RKO (cell line): ENCODE measurements at places on chromosomes 1 and 21.

DNA sequence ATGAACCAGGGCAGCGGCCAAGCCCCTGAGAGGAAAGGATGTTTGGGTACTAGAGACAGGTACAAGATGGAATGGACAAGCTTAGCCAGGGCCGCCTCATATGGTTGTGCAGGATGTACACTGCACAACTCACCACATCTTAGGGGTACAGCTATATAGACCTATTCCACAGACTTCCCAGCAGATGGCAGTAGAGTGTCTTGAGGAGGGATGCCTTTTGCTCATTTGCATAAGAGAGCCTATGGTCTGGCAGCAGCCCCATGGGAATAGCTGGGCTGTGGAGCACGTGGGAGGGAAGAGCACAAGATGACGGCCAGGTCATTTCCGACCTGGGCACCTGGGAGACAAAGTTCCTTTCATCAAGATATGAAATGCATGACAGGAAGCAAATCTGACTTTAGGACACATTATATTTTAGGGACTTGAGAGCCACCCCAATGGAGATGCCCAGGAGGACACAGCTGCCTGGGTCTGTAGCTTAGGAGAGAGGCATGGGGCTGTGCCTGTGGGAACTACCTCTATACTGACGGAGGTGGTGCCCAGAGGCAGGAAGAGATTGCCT is 215.5 kb downstream of the KCNJ6 start:
- peak; percentile 87 for DNase-seq

DNA sequence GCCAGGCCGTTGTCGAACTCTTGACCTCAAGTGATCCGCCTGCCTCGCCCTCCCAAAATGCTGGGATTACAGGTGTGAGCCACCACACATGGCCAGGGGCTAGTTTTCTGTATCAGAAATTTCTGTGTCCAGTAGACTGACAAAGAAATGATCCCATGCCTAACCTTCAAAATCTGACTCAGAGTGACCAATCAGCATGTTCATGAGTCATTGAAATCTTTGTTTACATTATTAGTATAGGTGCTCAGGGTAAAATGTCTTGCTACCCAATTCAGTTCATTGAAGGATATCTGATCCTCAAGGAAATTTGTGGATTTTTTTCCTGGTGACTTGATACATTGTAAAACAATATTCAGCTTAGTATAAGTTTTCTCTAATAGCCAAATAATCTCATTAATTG is 11.0 kb upstream of the LDLRAD2 start:
- peak; percentile 82 for DNase-seq

DNA sequence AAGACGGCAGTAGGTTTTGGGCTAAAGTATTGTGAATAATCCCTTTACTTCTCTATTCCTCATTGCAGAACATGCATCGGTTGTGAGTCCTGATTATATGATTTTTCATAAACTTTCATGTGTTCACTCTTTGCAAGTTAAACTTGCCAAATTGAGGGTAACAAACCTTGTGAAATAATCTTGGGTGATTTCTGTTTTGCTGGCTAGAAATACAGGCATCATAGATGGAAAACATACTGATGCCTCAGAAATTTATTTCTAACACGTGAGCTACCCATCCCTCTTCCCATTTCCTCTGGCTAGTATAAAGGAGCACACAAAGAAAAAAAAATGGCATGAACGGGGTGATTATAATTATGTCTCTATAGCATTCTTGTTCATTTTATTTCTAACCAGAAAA is 39.6 kb downstream of the RGS5 start:
- no peak for DNase-seq

GRCh38 chr21:25649146-25649545 is 10.1 kb downstream of the JAM2 start:
- no peak for DNase-seq

GRCh38 chr1:119544165-119544762 is 37.3 kb downstream of the HSD3B1 start:
- no peak for DNase-seq

GRCh38 chr1:38344716-38345115 is 298.1 kb upstream of the POU3F1 start:
- DNase-seq = no peak

DNA sequence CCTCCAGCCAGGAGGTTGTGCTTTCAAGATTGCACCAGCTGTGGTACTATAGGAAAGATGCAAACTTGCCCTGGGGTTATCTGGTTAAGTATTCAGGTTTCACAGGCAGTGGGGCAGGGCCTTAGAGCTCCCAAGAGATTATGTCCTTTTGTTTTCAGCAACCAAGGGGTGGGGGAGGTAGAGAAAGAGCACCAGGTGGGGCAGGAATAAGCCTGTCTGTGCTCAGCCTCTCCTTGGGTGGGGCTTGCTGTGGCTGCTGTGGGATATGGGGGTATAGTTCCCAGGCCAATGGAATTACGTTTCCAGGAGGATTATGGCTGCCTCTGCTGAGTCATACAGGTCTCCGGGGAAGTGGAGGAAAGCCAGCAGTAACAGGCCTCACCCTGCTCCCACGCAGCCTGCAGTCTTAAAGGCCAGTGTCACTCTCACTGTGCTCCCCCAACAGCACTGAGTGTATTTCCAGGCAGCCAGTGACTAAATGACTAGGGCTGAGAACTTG is 508.6 kb downstream of the RWDD3 start:
- no peak for DNase-seq

DNA sequence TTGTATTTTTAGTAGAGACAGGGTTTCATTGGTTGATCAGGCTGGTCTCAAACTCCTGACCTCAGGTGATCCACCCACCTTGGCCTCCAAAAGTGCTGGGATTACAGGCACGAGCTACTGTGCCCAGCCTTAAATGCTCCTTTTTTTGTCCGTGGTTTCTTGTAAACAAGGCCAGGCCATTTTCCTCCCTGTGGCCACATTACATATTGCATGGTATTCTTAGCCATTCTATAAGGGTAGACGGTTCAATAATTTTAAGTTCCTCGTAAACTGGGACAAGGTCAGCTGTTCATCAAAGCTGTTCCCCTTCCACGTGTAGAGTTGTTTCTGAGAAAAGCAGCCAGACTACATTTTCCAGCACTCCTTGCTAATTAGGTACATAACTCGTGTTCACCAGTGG is 10.3 kb upstream of the LUZP1 start:
- peak; percentile 26 for DNase-seq

DNA sequence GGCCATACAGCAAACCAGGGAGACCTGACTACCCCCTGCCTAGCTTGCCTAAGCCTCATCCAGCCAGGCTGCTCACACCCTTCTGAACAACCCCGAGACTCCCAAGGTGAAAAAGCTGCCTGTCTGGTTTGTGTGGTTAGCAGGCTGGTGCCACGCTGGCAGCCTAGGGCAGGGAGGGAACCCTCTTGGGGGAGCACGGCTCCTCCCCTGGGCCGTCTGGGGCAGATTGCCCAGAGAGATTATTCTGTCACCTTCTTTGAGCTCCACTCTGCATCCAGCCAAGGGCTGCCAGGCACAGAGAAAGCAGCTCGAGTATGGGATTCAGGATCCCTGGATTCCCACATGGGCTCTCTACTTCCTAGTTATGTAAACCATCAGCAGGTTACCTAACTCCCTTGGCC is 27.5 kb upstream of the TCEA3 start:
- no peak for DNase-seq

DNA sequence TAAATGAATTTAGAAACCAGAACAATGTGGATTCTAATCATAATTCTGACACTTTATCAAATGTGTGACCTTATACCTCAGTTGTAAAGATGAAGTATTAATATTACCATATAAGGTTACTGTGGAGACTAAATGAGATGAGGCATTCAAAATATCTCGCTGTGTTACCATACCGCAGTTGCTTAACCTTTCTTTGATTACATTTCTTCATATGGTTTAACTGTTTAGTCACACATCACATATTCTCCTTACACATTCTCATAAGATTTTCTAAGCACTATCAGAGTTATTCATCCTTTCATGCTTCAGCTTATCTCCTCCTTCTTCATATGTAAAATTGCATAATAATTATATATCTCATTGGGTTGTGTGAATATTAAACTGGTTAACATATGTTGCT is 88.9 kb downstream of the LRRC53 start:
- DNase-seq = no peak

DNA sequence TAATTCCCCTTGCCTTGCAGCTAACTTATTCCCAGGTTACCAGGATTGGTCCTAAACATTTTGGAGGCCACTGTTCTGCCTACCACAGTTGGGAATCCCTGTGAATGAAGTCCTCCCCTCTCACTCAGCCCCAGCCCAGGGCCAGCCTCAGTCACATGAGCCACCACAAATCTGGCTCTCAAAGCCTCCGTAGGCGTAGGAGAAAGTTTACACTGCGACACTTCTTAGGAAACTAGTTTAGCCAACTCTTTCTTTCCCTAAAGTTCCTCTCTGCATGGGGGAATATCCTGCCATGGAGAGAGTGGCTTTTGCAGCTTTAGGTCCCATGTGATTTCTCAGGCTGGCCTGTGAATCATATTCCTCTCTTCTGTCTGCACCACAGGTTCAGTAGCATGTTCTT is 45.7 kb upstream of the ETV3 start:
- no peak for DNase-seq

DNA sequence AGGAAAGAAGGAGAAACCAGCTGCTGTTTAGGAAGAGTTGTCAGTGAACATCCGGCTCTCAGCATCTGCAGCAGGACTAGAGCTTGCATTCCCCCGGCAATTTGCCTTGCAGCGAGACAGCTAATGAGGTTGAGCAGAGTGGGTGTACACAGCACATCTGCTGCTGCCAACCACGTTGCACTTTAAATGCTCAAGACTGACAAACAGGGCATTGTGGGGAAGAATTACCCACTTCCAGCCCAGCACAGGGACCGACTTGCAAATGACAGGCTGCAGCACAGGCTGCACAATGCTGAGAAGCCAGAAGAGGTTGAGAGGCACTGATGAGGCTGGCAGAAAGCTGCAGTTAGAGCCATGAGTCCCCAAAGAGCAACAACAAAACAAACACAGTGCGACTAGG is 47.5 kb upstream of the PLA2G2C start:
- no peak for DNase-seq

DNA sequence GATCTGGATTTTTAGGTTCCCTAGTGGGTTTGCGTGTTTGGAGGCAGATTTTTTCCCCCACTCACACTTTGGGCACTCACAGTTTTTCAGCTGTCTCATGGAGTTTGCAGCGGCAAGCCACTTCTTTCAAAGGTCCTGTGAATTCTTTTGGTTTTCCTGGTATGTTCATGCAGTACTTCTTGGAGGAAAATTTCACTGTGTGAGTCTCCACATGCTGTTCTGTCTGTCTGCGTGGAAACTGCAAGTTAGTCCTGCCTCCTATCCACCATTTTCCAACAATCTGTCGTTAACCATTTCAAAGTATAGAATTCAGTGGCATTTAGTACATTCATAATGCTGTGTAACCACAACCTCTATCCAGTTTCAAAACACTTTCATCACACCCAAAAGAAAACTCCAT is 793 bp upstream of the FMO1 start:
- DNase-seq = no peak

DNA sequence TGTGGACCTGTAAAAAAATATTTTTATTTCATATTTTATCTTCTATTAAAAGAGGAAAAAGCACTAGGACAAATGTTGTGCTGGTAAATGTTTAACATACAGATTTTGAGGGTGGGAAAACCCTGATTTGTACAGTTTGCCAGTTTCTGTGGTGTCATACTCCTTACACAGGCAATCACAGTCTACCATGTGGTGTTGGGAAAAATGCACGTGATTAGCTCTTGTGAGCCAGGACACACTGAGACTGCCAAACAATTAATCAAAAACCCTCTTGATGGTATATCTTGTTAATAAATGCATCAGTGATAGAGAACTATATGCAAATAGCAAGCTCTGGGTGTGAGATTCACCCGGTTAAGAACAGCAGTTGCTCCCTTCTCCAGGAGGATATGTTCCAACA is 136.5 kb upstream of the ZC3H11B start:
- no peak for DNase-seq

DNA sequence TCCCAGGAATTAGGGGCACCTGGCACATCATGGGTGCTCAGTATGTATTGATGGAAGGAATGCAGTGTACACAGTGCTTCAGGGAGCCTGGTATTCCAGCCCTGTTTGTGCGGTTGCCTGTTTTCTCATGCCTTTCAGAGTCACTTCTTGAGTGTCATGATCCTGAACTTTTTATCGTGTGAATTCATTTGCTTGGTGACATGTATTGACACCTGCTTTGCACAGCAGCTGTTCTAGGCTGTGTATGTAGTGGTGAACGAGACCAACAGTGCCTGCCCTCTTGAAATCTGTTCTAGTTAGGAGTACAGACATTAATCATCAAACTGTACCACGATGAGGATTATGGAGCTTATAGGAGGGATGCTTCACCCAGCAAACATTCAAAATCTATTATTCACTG is 6.1 kb downstream of the HTR6 start:
- DNase-seq = no peak

- no peak for DNase-seq
Measured at GRCh38 chr1:30807318-30808066, 49.9 kb upstream of the LAPTM5 start.

DNA sequence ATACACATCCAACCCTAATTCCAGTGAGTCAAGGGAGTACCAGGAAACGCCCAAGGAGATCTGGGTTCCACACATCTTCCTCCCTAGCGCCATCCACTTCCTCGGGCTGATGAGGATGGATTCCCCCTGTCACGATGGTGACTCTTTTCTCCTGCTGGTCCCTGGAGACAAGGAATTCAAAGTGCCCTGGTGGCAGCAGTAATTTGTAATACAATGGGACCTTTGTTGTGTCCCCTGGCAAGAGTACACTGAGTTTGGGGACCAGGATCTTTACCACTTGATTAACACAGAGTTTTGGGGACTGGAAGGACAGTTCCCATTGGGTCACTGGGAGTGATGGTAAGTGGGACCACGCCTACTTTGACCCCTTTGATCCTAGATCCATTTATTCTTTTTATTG is 9.4 kb upstream of the JAK1 start:
- no peak for DNase-seq

DNA sequence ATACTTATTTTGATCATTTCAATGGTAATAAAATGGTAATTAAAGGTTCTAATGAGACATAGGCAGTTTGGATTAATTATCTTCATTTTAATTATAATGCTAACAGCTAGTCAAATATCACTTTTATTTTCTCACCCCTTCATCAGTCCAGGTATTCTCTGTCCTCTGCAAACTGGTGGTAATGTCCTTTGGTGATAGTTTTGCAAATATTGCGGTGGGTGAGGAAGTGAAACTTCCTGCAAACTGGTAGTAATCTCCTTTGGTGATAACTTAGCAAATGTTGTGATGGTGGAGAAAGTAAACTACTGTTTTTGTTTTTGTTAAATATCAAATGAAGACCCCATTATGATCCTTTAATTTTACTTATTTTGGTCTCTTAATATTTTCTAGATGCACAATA is 209.0 kb downstream of the AMY1C start:
- DNase-seq = no peak

DNA sequence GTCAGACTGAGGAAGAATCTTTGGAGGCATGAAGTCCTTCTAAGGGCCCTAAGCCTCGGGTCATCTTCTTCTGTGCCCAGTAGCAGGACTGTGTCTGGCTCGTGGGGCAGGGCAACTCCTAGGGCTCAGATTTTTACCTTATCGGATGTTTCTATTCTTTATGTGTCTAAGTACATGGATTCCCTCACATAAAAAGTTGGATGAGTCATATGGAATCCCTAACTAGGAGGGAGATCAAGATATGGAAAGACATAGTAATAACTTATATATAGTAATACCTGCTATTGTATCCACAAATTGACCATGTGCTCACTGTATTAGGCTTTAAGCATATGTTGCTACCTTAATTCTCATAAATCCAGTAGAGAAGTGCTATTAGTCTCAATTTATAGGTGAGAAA is 364.5 kb upstream of the CAMK1G start:
- DNase-seq = no peak

- DNase-seq = no peak
Measured at GRCh38 chr1:174971466-174971865, 28.3 kb upstream of the CACYBP start.

GRCh38 chr1:206472024-206472423 is 1.7 kb downstream of the IKBKE start:
- DNase-seq = no peak
